BJ (cell line): ENCODE measurements at places on chromosomes 5 and 9.

DNA sequence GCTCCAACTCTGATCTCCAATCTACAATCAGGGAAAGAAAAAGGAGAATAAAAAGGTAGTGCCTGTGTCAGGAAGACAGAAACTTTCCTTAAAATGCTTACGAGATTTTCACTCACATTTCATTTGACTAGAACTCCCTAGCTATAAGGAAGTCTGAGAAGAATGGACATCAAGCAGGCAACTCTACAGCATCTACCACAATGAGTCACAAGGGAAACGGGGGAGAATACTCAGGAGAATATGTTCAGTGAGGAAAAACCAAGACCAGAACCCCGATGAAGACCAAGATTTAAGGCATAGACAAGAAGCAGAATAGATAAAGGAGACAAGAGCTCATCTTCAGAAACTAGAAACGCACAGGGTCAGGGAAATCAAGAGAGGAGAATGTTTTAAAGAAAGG lies 9.0 kb upstream of the SETD9 start:
- no peak for DNase-seq

- no peak for DNase-seq
Measured at GRCh38 chr5:138054847-138055558, 22.1 kb upstream of the FAM13B start.

- no peak for DNase-seq
Measured at GRCh38 chr9:91994422-91994821, 44.4 kb upstream of the ROR2 start.

DNA sequence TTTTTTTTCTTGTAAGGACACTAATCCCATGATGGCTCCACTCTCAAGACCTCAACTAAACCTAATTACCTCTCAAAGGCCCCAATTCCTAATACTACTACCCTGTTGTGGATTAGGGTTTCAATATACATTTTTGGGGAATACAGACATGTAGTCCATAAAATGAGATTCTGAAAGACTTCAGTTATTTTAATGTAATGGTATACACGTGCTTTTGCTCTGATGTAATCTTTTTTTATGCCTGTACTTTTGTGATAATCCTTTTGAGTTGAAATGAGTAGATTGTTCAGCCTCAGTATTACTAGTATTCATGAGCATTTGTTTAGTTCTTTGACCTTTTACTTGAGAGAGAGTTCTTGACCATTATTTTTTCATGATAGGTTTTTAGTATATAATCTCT lies 9.5 kb downstream of the CEP78 start:
- DNase-seq: no peak

- DNase-seq: no peak
Measured at GRCh38 chr9:27925815-27926214, 352.5 kb upstream of the C9orf72 start.

- no peak for DNase-seq
Measured at GRCh38 chr9:119443179-119443578, 73.9 kb upstream of the BRINP1 start.

GRCh38 chr9:37329576-37329975 lies 92.9 kb upstream of the GRHPR start:
- DNase-seq: no peak

- no peak for DNase-seq
Measured at GRCh38 chr9:118529210-118529609, 825.0 kb downstream of the TLR4 start.

- no peak for DNase-seq
Measured at GRCh38 chr9:128310461-128310860, 11.8 kb downstream of the TRUB2 start.

GRCh38 chr9:86557063-86557766 lies 203.0 kb upstream of the TUT7 start:
- DNase-seq: peak; percentile 65

- no peak for DNase-seq
Measured at GRCh38 chr5:78889369-78890140, 95.6 kb downstream of the ARSB start.

GRCh38 chr5:95939465-95939864 lies 22.2 kb downstream of the ELL2 start:
- DNase-seq: no peak

- DNase-seq: peak; percentile 74
Measured at GRCh38 chr5:73030995-73031394, 75.2 kb downstream of the FCHO2 start.

GRCh38 chr5:154300207-154300883 lies 109.8 kb downstream of the GALNT10 start:
- DNase-seq: no peak

DNA sequence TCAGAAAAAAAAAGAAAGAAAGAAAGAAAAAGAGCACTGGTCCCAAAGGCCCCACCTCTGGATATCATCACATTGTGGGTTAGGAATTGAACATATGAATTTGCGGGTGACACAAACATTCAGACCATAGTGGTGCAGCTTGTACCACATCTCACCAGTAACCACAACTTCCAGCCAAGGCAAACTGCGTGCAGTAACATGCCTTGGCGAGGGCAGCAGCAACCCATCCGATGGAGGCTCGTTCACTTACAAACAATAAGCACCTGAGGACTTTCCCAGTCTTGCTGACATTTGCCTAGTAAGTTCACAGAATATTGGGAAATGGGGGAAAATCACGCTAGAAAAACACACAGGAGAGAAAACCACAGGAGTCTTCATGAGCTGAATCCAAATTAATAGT lies 508.1 kb downstream of the ZNF608 start:
- no peak for DNase-seq

- DNase-seq: no peak
Measured at GRCh38 chr5:2735996-2736395, 15.5 kb downstream of the IRX2 start.

- no peak for DNase-seq
Measured at GRCh38 chr5:121288781-121289180, 562.9 kb upstream of the FTMT start.

DNA sequence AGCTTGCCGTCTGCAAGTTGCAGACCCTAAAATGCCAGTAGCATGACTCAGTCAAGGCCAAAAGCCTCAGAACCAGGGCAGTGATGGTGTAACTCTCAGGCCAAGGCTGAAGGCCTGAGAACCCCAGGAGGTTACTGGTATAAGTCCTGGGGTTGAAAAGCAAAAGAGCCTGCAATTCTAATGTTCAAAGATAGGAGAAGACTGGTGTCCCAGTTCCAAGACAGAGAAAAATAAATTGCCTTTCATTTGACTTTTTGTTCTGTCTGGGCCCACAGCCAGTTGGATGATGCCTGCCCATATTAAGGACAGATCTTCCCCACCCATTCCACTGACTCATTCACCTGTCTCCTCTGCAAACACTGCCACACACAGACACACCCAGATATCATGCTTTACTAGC lies 673.2 kb downstream of the CDH18 start:
- DNase-seq: no peak

GRCh38 chr5:64585646-64586045 lies 79.8 kb downstream of the RGS7BP start:
- no peak for DNase-seq
